ENCODE measurements at places on chromosomes 1 and 21.

DNA sequence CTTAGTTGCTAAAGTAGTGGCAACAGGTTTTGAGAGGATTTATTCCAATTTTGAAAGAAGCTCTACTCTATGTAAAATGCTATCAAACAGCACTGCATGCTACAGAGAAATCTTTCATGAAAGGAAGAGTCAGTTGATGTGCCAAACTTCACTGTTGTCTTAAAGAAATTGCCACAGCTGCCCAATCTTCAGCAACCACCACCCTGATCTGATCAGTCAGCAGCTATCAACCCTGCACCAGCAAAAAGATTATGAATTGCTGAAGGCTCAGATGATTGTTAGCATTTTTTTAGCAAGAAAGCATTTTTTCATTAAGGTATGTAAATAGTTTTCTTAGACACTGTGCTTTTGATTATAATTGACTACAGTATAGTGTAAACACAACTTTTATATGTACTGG is 49.6 kb downstream of the SLC9C2 start:
- DNase-seq, result no peak

GRCh38 chr21:44684483-44684882 is 2.5 kb upstream of the KRTAP12-1 start:
- DNase-seq, result no peak

DNA sequence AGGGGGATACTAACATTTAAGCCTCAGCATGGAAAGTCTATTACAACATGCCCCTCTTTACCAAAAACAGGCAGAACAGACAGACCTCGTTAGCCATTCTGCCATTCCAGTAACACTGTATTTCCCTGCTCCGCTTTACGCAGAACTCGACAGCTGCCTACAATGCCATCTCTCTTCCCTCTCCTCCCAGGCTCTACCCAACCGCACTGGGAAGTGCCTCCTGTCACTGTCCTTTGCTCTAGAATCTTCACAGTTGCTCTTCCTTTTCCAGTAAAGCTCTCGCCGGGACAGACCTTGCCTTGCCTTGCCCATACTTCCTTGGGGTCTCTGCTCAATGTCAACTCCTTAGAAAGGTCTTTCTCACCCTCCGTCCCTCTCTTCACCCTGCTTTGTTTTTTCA is 22.8 kb downstream of the COA6 start:
- DNase-seq, result no peak

DNA sequence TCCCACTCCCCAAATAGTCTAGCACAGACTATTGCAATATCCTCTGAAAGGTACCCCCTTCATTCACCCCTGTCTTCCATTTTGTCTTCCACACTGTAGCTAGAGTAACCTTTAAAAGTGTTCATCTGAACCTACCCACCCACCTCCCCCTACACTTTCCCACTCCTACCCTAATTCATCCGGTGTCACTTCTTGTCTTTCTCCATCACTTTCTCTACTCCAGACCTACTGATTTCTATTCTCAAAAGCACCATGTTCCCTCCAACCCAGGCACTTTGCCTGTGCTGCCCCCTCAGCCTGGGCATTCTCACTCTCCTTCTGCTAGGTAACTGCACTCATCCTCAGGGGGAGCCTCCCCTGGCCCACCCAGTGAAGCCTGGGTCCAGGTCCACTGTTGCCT is 4.7 kb upstream of the MAN1C1 start:
- no peak for DNase-seq

DNA sequence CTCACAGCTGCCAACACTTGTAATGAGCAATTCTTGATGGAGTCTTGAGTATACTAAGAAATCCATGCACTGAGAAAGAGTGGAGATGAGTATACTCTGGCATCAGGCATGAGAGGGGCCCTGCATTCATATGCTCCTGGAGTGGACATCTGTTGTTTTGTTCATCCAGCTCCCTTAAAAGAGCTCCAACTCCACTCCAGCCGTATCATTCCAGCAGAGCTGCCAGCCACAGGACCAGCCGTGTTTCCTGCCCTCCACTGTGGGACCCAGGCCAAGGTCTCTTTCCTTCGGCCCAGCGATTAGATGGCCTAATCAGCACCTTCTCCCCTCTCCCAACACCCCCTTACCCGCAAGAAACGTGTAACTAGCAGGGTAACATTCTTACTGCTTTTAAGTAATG is 144.5 kb downstream of the OMA1 start:
- DNase-seq, result no peak

GRCh38 chr1:87335175-87335884 is 6.7 kb downstream of the LMO4 start:
- DNase-seq, result peak; percentile 79

DNA sequence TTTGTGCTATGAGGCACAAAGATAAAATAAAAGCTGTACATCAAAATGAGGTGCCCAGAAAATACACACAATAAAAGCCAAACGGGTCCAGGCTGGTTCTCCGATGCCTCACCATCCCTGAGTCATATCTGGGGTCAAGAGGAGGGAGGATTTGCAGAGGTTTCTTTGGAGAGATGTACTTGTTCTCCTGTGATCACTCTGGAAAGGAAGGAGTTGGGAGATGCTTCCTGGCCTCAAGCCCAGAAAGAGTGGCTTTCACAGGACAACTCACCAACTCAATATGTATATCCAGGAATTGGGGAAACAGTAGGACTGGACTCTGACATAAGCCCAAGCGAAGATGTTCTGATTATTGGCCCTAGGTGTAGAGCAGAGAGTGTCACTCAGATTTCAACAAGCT is 51.9 kb downstream of the DIPK1A start:
- no peak for DNase-seq

GRCh38 chr1:63918418-63918945 is 144.7 kb downstream of the ROR1 start:
- DNase-seq, result no peak

GRCh38 chr1:26097696-26098095 is 13.9 kb upstream of the PDIK1L start:
- no peak for DNase-seq

DNA sequence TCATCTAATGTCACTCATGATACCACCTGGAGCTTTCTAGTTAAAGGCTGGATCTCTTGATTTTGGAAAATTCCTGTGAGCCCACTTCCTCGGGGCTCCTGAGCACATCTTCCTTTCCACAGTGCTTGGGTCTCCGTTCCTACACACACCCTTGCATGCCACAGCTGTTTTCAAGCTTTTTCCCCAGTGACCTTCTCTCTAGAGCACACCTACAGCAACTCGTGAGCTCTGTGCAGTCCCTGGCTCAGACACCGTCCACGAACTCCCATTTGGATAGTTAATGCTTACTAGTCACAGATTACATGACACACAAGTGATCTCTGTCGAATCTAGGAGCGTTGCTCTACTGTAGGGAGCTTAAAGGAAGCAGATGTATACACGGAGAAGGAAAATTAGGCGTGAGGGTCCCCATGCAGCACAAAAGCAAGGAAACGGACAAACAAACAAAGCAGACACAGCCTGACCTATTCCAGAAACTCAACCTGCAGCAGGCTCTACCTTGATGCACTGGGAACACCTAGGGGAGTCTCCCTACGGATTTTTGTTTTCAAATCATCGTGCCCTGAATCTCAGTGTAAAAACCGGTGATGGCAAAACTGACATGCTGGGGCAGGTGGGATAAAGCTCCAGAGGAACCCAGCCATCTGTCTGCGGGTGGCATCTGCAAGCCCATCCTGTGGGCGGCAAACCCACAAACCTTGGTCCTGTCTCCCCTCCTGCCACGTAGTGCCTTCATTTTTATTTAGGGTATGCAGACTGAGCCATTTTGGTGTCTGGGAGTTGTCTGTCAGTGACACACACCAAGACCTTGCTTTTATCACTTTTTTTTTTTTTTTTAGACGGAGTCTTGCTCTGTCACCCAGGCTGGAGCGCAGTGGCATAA is 177.8 kb downstream of the RUNX1 start:
- no peak for DNase-seq

DNA sequence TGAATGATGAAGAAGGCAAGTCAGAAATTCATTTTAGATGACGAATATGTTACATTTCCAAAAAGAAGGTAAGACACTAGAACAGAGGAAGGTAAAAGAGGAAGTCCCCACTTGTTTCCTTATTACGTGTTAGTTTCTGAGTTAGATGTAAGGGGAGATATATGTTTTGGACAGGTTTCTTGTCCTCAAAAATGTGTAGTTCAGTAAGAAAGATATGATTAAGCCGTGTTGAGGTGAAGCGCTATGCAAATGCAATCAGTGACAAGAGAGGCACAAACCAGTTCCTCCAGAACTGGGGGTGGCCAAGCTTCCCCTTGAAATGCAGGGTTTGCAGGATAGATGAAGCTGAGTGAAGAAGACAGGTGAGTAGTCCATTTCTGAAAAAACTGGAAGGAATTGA is 293.3 kb upstream of the RUNX1 start:
- DNase-seq, result peak; percentile 47

DNA sequence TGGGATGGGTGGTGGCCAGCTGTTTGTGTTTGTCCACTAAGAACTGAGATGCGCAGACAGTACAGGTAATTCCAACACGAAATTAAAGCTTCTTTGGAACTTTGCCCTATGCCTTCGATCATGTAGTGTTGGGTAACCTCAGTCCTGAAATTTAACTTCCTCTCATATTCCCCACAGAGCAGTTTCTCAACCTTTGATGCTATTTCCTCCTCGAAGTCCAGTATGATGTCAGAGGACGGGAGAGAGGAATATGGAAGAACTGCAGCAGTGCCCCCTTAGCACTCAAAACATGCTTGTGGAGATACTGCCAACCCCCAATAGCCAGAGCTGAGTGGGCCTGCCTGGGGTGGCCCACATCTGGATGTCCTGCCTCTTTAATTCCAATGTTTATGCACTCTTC is 3.6 kb downstream of the LPAR3 start:
- no peak for DNase-seq

GRCh38 chr1:226589008-226589733 is 40.6 kb downstream of the STUM start:
- DNase-seq, result no peak

DNA sequence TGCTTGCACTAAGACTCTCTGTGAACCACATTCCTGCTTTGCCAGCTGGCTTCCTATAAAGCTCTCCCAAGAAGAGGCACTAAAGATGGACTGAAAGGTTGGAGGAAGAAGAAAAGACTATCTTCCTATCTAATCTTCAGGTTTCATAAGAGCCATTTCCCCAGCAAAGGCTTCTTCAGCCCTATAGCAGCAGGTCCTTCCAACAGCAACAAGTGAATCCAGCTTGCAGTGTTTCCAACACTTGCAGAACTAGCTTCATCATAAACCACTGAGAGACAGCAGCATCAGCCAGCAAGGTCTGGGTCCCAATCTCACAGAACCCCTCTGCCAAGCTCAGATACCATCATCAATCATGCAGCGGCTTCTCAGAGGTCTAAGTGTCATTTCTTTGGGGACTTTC is 28.1 kb downstream of the FOXJ3 start:
- no peak for DNase-seq

- no peak for DNase-seq
These were observed 17.6 kb downstream of the PGBD2 start for GRCh38 chr1:248923352-248924338.

- DNase-seq, result peak; percentile 23
These were observed 186.7 kb downstream of the TOMM20 start for GRCh38 chr1:234942012-234942332.

GRCh38 chr1:2564006-2564814 is 8.0 kb downstream of the TNFRSF14 start:
- no peak for DNase-seq

GRCh38 chr21:28455253-28455600 is 537.5 kb downstream of the LTN1 start:
- no peak for DNase-seq

DNA sequence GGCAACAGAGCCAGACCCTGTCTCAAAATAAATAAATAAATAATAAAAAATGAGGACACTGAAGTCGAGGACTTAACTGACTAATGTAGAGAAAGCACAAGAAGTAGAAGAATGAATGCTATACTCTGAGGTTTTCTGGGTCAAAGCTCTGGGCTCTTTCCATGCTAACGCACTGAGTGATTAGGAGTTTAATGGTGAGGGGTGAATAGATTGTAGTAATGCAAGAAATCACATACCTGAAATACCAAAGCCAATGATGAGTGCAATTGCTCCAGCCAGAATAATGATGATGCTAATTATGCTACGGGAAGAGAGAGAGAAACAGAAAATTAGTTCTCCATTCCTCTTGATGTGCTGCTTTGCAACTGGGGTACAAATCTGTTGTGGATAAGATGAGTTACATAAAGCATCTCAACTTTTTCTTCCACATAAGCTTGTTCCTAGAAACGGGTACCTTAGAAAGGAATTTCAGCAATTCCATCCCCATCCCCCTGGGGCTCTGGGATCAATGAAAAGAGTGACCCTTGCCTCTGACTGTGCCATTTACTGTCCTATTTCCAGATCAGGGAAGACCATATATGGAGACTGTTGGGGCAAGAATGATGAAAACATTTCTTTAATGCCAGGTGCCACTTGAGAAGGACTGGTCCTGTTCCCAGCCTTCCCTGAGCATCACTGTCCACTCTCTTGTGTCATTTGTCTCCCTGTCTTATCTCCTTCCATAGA is 40.7 kb downstream of the VTCN1 start:
- DNase-seq, result no peak

DNA sequence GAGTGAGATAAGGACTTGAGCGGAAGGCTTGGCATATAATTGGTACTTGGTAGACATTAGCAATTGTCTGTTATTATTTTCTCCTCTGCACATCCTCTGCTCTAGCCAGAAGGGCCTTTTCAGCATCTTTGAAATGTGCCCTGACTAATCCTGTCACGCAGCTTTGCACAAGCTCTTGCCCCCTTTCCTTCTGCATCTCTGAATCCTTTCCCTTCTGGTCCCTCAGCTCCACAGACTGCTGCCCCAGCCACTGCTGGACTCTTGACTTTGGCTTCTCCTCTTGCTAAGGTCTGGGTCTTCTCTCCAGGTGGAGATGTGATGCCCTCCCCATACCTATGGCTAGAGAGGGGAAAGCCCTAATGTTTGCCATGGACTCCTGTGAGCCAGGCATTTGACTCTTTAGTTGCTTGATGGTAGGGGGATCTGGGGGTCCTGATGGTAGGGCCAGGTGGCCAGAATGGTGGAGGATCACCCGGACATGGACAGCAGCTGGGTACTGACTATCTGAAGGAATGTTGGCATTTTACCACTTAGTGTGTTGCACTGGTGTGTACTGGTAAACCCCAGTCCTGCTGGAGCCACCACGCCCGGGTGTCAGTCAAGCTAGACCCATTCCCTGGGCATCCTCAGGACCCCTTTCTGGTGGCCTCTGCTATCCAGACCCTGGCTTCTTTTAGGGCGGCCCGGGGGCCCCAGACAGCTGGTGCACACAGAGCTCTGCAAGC is 4.4 kb downstream of the HPCA start:
- DNase-seq, result no peak

DNA sequence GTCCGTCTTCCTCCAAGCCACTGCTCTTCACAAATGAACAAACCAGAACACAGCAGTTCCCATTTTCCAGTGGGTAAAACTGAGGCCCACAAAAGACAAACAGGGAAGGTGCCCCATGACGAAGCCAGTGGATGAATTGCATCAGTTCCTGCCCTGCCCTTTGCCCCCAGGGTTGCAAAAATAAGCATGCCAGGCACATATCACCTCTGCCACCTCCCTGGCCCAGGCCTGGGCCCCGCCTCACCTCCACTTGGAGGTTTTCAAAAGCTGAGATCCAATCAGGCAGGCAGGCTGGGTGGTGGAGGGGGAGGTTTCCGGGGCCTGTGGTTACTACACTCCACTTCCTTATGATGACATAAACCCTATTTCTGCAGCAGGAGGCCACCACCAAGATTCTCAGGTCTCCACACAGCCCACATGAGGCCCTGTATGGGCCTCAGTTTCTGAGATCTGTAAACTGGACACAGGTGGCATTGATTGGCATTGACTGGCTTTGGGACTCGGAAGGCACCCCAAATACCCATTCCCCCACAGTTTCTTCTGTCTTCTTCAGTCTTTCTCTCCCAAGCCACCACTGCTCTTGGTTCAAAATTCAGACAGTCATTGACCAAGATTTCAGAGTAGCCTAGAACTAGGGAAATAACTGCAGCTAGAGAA is 4.1 kb downstream of the KIF21B start:
- DNase-seq, result peak; percentile 91

- DNase-seq, result no peak
These were observed 40.4 kb downstream of the HUNK start for GRCh38 chr21:31913182-31913608.

All from stimulated activated CD8-positive, alpha-beta memory T cell treated with anti-CD3 and anti-CD28 coated beads, Interleukin-4, amount 100 ng/mL, for 48 hours (primary cell).